Foreskin keratinocyte (primary cell): ENCODE measurements at places on chromosomes 3 and 15.
A peak's percentile ranks its signal among the peaks of the same experiment; 100 is the strongest.

DNA sequence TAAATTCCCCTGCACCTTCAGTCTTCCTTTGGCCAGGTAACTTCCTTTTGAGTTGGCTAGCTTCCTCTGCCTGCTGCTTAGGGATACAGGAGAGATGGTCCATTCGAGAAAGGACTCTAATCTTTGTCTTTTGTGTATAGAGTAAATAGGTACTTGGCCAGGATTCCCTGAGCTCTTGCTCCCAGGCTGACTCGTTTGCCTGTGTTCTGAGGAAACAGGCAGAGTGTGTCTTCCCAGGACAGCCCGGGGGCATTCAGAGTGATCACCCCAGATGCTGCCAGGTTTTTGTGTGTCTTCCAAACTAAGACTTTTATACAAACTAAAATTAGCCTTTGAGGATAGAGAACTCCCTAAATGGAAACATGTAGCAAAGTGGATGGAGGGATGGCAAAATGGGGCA is 39.5 kb downstream of the TMEM108 start:
- DNase-seq: no peak

GRCh38 chr3:105364128-105364527 is 2.6 kb upstream of the ALCAM start:
- DNase-seq: peak; percentile 84

- DNase-seq: no peak
Measured at GRCh38 chr3:40886660-40887425, 312.5 kb upstream of the CTNNB1 start.

GRCh38 chr3:108125550-108126071 is 34.8 kb upstream of the CD47 start:
- no peak for DNase-seq

DNA sequence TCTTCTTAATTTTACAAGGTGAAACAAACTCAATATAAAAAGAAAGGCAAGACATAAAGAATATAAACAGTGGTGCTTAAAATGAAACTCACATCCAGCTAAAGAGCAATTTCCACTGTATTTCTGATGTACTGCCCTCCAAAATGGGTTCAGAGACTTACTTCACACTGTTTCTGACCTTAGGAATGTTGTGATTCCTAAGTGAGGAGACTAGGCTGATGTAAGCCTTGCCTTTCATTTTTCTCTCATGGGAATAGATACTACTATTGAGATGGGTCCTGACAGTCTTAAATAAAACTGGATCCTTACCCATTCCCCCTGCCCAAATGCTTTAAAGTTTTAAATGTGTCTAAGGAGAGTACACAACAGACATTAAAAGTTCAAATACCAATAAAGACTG is 86.9 kb downstream of the CBLB start:
- DNase-seq: no peak

DNA sequence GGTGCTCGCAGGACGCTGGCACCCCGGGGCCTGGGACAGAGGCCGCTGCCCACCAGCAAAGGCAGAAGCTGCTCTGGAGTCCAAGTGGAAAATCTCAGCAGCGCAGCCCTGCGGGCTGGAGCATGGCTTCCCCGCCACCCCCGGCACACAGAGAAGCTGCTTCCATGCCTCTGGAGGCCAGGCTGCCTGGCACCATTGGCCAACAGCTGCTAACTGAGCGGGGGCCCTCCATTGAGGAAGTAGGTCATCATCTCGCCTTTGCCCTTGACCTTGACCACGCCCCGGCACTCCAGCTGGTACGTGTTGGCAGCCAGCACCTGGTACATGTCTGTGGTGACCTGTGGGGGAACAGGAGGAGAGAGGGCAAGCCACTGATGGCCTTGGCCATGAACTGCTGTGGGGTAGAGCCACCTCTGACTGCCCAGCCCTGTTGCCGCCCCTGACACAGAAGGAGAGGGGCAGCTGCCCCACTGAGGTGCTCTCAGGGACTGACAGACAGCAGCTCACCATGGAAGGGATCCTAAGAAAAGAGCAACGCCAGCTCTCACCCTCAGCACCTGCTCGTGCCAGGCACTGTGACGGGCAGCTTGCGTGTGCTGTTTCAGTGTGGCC is 82.8 kb downstream of the SEC22A start:
- no peak for DNase-seq

- DNase-seq: no peak
Measured at GRCh38 chr3:138047596-138048158, 37.7 kb downstream of the CLDN18 start.

DNA sequence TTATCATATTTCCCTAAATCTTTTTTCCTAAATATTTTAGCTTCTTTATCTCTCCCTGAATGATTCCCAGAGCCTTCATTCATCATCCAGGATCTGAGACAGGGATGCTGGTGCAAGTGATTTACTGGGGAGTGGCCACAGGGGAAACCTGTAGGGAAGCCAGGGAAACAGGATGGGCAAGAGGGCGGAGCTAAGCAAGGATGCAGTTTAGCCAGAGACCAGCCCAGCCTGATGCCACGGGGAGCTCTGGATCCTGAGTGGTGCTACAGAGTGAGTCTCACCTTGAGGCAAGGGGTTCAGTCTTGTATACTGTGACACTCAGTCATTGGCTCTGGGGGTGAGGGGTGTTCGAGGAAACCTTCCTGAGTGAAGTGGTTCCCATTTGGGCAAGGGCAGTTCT is 39.7 kb upstream of the LRRFIP2 start:
- DNase-seq: no peak

- no peak for DNase-seq
Measured at GRCh38 chr3:17094551-17094950, 209.8 kb downstream of the PLCL2 start.

GRCh38 chr3:24184528-24185176 is 239.6 kb downstream of the NR1D2 start:
- DNase-seq: no peak

GRCh38 chr3:114506591-114507300 is 212.9 kb downstream of the TIGIT start:
- no peak for DNase-seq

GRCh38 chr3:180594631-180595558 is 7.1 kb upstream of the TTC14 start:
- peak; percentile 18 for DNase-seq

GRCh38 chr3:9864200-9864927 is 15.7 kb downstream of the CIDEC start:
- DNase-seq: no peak

- DNase-seq: no peak
Measured at GRCh38 chr15:64256051-64256450, 93.2 kb upstream of the PPIB start.

- DNase-seq: peak; percentile 99
Measured at GRCh38 chr3:30342318-30343060, 263.9 kb upstream of the TGFBR2 start.

- no peak for DNase-seq
Measured at GRCh38 chr15:71733122-71733521, 77.2 kb upstream of the NR2E3 start.

GRCh38 chr3:76788206-76788605 is 251.7 kb upstream of the ROBO2 start:
- DNase-seq: no peak

- DNase-seq: no peak
Measured at GRCh38 chr3:23913873-23914743, 2.7 kb downstream of the NKIRAS1 start.

DNA sequence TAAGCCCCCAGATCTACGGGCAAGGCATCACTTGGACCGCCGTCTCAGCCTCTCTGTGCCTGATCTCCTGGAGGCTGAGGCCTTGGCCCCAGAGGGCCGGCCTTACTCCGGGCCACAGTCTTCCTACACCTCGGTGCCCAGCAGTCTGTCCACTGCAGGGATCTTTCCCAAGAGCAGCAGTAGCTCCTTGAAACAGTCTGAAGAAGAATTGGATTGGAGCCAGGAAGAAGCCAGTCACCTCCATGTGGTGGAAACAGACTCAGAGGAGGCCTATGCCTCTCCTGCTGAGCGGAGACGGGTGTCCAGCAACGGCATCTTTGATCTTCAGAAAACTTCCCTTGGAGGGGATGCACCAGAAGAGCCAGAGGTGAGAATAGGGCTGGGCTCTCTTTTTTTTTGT is 67.0 kb downstream of the MCTP2 start:
- no peak for DNase-seq

DNA sequence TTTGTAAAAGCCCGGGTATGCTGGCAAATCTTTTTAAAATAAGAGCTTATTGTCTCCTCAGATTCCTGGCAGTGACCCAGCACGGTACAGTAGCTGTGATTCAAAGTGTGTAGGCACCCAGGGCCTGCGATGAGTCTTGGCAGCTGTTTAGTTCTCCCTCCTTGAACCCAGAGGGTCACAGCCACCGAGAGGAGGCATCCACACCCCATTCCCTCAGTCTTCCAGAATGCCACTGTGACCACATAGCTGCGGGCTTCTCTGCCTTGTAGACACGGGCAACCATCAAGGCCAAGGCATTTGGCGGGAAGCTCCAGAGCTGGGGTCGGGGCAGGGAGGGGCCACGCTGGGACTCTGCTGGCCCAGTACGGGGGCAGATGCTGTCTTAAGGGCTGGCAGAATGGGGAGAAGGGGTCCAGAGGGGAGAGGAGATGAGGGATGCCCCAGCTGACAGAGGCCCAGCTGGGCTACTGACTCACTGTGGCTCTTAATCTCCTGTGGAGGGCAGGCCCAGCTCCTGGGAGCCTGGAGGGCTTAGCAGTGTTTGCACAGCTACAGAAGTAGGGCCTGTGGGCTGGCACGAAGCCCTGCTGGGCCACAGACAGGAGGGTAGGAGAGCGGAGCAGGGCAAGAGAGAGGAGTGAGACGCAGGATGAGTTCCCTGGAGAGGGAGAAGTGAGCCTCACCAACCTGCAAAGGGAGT is 68.8 kb upstream of the DLG1 start:
- peak; percentile 88 for DNase-seq

GRCh38 chr3:31408720-31409119 is 124.0 kb upstream of the STT3B start:
- no peak for DNase-seq

DNA sequence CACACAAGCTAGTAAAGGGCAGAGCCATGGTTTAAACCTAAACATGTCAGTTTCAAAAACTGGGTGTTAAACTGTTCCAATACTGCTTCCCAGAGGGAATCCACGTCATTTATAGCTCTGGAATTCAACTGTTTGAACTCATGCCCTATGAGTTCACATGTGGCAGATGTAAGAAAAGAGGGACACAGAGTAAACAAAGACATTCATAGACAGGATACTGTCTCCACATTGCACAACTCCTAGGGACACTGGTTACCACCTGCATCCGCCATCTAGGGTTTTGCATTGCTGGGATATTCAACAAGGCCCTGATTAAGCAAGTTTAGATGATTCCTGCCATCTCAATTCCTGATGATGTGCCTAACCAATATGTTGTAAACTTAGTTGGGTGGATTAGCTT is 134.1 kb upstream of the COL8A1 start:
- DNase-seq: no peak

GRCh38 chr15:62727501-62727900 is 315.0 kb upstream of the TPM1 start:
- DNase-seq: no peak

DNA sequence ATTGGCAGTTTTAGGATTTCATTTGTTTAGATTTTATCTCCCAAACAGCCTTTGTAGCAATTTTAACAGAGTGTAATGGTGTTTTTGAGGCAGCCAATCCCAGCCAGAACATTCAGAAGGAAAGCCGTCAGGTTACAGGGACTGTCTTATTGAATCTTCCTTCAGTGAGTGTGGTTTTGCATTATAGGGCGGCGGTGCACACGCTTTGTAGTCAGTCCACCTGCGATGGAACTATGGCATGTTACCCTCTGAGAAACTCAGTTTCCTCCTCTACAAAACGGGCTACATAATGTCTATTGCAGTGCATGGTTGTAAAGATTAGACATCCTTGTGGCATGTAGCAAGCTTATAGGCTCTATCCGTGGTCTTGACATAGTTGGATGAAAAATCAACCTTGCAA is 1.0 kb downstream of the LRRC28 start:
- DNase-seq: no peak

DNA sequence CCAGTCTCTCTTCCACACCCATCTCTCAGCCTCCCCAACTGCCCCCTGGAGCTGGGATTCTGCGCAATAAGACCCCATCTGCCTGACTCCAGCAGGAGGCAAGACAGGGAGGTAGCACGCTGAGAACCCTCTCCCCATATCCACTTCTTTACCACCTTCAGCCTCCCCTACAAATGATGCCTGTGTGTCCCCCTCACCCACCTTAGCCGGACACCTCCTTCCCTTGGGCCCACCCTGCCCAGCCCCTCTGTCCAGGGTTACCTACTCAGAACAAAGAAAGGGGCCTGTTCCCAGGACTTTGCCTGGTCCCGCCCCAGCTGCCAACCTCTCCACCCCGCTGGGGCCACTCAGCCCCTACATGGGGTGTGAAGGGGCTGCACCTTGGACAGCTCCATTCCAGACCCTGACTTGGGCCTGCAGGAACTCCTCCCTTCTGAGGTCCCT is 40.8 kb upstream of the ATP2B2 start:
- DNase-seq: no peak

- DNase-seq: no peak
Measured at GRCh38 chr15:74776821-74777768, 4.8 kb upstream of the CSK start.

DNA sequence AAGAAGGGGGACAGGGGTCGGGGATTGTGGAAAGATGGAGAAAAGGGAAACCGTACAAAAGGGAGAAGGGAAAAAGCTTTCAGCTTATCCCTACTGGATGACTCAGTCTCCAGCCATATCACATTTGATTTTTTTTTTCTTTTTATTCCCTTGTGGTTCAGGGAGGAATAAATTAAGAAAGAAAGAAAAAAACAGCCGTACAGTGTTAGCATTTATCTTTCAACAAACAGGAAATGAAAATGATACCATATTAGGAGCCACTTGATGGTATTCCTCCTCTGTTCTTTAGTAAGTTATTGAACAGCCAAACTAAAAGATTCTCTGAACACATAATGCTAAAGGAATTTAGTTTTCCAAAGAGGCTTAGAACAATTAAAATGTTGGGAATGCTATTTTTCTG is 594.4 kb downstream of the FOXP1 start:
- DNase-seq: no peak

DNA sequence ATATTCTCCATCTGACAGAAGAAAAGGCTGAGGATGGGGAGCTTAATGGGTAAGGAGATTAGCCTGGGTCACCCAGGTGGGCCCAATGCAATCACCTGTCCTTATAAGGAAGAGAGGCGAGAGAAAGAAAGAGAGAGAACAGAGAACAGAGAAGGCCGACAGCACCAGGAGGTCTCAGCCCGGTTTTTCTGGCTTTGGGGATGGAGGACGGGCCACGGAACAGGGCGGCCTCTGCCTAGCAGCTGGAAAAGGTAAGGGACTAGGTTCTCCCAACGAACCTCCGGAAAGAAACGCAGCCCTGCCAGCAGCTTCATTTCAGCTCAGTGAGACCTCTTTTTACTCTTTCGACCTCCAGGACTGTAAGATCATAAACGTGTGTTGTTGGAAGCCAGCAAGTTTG is 196.0 kb upstream of the LYSMD4 start:
- no peak for DNase-seq

DNA sequence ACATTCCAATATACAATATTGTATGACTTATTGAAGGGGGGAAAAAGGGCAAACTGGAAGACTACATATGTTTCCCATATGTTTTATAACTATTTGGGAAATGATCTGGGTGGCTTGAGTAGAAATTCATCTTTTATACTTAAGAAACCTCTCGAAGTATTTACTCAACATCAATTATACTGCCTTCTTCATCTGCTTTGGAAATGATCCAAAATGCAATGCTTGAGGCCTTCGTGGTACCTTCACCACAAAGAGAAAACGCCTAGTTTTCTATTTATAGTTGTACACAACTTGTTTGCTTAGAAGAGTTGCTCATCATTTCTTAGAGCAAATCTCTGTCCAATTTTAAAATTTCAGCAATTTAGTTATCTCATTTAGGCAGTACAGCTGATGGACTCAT is 18.8 kb downstream of the ACKR4 start:
- no peak for DNase-seq

- DNase-seq: no peak
Measured at GRCh38 chr3:79041621-79042020, 726.2 kb downstream of the ROBO1 start.

- DNase-seq: no peak
Measured at GRCh38 chr15:57751177-57751800, 44.8 kb downstream of the POLR2M start.
